ENCODE measurements at places on chromosomes 12 and 14. TPM values are rescaled to one million over a fixed set of nuclear protein-coding genes. Genes with fewer than 3 reads are reported as not detected.
A peak's percentile ranks its signal among the peaks of the same experiment; 100 is the strongest.

DNA sequence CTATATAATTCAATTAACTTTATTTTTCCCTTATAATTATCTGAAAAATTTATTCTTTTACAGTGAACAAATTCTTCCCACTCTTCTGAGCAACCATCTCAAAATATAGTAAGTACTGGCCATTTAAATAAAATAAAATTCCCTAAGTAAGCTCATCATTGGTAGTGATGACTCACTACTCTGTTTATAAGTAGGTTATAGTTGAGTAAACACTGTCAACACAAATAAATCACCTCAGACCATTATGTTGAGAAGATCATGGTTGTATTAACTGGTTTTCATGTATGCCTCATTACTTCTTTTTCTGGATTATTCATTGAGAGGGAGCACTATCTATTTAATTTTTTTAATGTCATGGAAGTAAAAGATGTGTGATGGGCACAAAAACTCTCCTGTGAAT lies 220.5 kb downstream of the SEC23A start:
- H3K36me3 ChIP-seq, result no peaks in the 10 kb centered on the region
- H3K4me1 ChIP-seq, result no peaks in the 10 kb centered on the region
- no peak for DNase-seq
- H3K27ac ChIP-seq, result no peak overlapping the region
- no peak overlapping the region for H3K4me3 ChIP-seq

- no peak overlapping the region for H3K27ac ChIP-seq
- no peak for DNase-seq
- no peak overlapping the region for H3K4me3 ChIP-seq
- no peaks in the 10 kb centered on the region for H3K36me3 ChIP-seq
Observed at GRCh38 chr14:67395876-67396189, 16.1 kb downstream of the PLEK2 start.

Gene GNPTAB
- total RNA-seq, result 64.2 TPM

Gene KLRK1
- total RNA-seq, result 865 TPM

Gene KRT82
- not detected for total RNA-seq

- H3K4me3 ChIP-seq, result no peak overlapping the region
- no peaks in the 10 kb centered on the region for H3K27me3 ChIP-seq
- H3K27ac ChIP-seq, result no peak overlapping the region
- DNase-seq, result no peak
Observed at GRCh38 chr12:129614221-129614885, 289.5 kb downstream of the TMEM132D start.

Gene CATSPERB
- 6.3 TPM for total RNA-seq

DNA sequence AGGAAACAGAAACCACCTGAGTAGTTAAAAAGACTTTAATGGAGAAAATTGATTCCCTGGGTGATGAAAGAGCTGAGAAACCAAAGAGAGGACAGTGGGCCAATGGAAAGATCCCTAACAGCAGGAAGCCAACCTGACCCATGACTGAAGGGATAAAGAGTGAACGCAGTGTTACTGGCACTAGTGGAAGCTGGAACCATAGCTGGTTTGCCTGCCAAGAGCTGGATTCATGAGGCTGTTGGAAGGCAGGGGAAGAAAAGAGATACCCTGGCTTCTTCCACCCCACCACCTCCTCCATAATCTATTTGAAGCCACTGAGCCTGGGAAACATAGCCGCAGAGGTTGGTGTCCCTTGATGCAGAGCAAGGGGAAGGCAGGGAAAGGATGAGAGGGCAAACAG lies 125.5 kb upstream of the PRKD1 start:
- H3K4me1 ChIP-seq, result no peaks in the 10 kb centered on the region
- no peak overlapping the region for H3K4me3 ChIP-seq
- no peak overlapping the region for H3K27ac ChIP-seq
- DNase-seq, result no peak
- H3K27me3 ChIP-seq, result no peaks in the 10 kb centered on the region

GRCh38 chr12:48157889-48158370 lies 615 bp upstream of the ASB8 start:
- DNase-seq, result no peak
- H3K4me3 ChIP-seq, result peak overlapping the region; percentile 98
- H3K36me3 ChIP-seq, result no peaks in the 10 kb centered on the region
- H3K4me1 ChIP-seq, result peaks cover 23% of the 10 kb centered on the region
- H3K27ac ChIP-seq, result peak overlapping the region; percentile 99

DNA sequence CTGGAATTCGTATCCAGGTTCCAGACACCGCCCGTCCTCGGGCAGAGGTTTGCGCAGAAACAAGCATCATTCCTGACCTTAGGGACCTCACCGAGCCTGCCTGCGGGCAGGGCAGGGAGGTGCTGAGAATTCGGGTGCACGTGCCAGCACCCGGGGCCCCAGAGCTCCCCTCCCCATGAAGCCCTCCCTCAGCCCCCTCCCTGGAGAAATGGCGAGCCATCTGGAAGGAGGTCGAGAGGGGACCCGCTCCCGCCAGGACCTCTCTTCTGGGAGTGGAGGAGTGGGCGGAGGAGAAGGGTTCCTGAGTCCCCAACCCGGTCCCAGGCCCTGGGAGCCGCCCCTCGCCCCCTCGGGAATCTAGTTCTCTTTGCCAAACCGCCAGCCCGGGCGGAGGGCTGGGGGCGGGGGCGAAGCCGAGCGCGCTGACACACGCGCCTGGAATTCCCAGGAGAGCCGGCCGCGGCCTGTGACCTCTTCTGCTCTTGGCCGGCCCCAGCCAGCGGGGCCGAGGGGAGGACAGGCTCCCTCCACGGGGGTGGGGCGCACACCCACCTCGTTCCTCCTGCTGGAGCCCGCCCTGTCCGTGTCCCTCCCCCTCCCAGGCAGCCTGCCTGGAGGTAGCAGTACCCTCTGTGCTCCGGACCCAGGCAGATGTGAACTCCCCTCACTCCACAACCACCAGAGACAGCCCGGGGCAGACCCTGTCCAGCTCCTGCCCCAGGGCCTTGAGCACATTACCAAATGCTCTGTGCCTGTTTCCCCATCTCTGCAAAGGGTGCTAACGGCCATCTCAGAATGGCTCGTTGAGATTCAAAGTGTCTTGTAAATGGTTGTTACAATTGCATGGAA lies 23.0 kb upstream of the GPR132 start:
- peaks cover 35% of the 10 kb centered on the region for H3K4me1 ChIP-seq
- peak overlapping the region; percentile 77 for H3K27ac ChIP-seq
- peak overlapping the region; percentile 74 for H3K4me3 ChIP-seq
- DNase-seq, result no peak
- H3K36me3 ChIP-seq, result no peaks in the 10 kb centered on the region

GRCh38 chr12:81615026-81615588 lies 144.0 kb downstream of the PPFIA2 start:
- no peaks in the 10 kb centered on the region for H3K27me3 ChIP-seq
- no peak for DNase-seq
- no peak overlapping the region for H3K27ac ChIP-seq
- H3K4me1 ChIP-seq, result no peaks in the 10 kb centered on the region
- H3K4me3 ChIP-seq, result no peak overlapping the region

GRCh38 chr12:71010143-71010479 lies 89.6 kb upstream of the PTPRR start:
- H3K4me3 ChIP-seq, result no peak overlapping the region
- no peak overlapping the region for H3K27ac ChIP-seq
- no peaks in the 10 kb centered on the region for H3K36me3 ChIP-seq
- H3K4me1 ChIP-seq, result no peaks in the 10 kb centered on the region

Gene IKBIP
- total RNA-seq, result 9.9 TPM

GRCh38 chr14:62123961-62124360 lies 361.7 kb downstream of the SNAPC1 start:
- H3K36me3 ChIP-seq, result no peaks in the 10 kb centered on the region
- DNase-seq, result no peak
- H3K4me1 ChIP-seq, result no peaks in the 10 kb centered on the region
- peaks cover 43% of the 10 kb centered on the region for H3K27me3 ChIP-seq

DNA sequence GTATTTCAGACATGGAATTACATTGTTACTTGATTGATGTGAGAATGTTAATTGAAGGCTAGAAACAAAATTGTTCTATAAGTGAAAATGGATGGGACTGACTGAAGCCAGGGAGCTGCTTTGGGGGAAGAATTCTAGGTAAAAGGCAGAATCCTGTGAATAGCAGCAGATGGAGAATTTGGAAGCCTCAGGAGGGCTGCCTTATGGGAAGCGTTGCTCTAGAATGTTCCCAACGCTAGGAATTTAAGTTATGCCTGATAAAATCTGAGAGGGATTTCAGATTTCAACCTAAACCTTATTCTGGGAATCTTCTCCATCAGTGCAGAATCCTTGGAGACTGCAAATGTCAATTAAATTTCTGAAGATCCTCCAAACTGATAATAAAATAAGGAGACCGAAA lies 858.2 kb upstream of the FLRT2 start:
- no peaks in the 10 kb centered on the region for H3K4me1 ChIP-seq
- no peaks in the 10 kb centered on the region for H3K27me3 ChIP-seq
- H3K27ac ChIP-seq, result no peak overlapping the region
- no peak overlapping the region for H3K4me3 ChIP-seq
- no peak for DNase-seq
- H3K36me3 ChIP-seq, result no peaks in the 10 kb centered on the region

DNA sequence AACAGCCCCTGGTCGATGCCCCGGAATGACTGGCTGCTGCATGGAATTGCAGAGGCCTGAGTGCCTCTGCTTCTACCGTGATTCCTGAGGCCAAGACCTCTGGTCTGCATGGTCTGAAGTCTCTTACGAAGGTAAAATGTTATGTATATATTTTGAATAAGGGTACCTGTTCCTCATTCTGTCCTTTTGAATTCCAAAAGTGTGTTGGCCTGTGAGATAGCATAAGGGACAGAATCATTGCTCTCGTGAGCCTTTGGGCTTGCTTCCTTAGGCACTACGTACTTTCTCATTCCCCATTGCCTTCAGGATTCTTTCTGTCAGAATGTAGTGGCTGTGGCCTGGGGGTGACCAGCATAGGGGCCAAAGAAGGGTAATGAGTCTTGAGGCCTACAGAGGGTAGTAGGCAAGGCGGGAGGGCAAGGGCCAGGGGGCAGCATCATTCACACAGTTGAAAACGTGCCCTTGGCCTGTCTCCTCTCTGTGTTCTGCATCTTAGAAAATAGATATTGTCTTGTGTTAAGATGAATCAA lies 19.5 kb downstream of the TRAF3 start:
- no peaks in the 10 kb centered on the region for H3K27me3 ChIP-seq
- H3K36me3 ChIP-seq, result no peaks in the 10 kb centered on the region
- H3K4me3 ChIP-seq, result no peak overlapping the region
- H3K27ac ChIP-seq, result peak overlapping the region; percentile 1

DNA sequence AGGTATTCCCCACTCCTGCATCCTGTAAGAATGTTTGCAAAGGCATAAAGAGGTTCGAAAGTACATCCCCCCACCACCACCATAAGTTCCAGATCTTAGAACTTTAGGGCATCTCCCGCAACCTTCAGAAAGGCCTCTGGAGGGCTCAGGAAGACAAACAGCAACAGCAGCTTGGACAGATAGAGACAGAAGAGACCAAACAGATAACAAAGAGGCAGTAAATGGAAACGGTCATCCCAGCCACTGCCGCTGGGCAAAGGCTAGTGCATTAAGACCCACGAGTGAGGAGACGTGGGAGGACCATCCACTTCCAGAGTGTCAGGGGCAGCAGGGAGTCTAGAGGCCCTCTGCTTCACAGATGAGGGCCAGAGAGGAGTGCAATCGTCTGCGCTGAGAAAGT lies 124.3 kb downstream of the CRACR2A start:
- DNase-seq, result no peak
- H3K27ac ChIP-seq, result no peak overlapping the region
- H3K4me1 ChIP-seq, result peaks cover 5% of the 10 kb centered on the region
- no peak overlapping the region for H3K4me3 ChIP-seq

DNA sequence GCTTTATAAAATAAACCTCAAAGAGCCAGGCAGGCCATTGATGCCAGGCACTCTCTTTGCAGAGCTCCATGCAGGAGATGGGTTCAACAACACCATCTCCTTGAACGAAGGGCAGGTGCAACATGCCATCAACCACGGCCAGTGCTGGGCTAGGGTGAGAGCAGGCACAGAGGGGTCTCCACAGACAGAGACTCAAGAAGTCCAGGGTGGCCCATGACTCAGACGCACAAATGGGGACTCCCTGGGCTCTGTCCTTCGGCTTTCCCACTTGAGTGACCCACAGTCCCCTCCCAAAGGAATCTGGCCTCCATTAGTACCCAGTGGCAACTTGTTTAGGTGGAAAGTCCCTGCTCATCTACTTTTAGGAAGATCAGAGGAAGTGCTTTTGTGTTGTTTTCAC lies 124.4 kb upstream of the PZP start:
- no peaks in the 10 kb centered on the region for H3K27me3 ChIP-seq
- no peak overlapping the region for H3K27ac ChIP-seq
- peaks cover 10% of the 10 kb centered on the region for H3K4me1 ChIP-seq
- no peak for DNase-seq

DNA sequence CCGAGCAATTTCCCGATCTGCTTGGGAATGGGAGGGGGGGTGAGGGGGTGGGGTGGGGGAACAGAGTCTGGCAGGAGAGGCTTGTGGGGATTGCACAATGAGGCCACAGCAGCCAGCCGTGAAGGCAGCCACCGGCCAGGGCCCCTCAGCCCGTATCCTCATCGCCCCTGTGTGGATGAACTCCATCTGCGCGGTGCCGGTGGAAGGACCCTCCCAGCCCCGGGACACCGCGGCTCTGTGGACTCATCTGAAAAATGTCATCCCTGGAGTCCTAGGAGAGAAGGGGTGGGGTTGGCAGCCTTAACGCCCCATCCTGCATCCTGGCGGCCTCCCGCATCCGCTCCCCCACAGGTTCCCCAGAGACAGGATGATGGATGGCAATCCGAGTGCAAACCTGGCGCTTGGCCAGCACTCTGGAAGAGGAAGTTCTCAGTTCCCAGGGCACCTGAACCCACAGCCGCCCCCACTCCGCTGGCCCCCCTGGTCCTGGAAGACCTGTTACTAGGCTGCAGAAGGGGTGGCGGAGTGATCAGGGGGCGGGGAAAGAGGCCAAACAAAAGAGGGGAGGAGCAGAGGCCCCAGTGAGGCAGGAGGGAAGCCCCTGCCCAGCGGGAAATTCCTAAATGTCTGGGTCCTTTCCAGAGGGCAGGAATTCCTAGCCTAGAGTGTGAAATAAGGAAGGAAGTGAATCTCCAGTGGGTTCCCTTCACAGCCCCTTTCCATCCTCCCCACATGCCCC lies 1.2 kb upstream of the TNFAIP2 start:
- no peak overlapping the region for H3K27ac ChIP-seq
- peaks cover 40% of the 10 kb centered on the region for H3K27me3 ChIP-seq
- H3K4me1 ChIP-seq, result peaks cover 7% of the 10 kb centered on the region

Gene SAMD4A
- 0.99 TPM for total RNA-seq

Data from naive thymus-derived CD8-positive, alpha-beta T cell (primary cell).